Stimulated activated CD8-positive, alpha-beta memory T cell treated with anti-CD3 and anti-CD28 coated beads, Interleukin-4, amount 100 ng/mL, for 1 hour (primary cell): ENCODE measurements at places on chromosomes 6 and 20.

- DNase-seq = no peak
These were observed 55.5 kb upstream of the MYO6 start for GRCh38 chr6:75693534-75693933.

GRCh38 chr6:158377860-158378259 is 65.6 kb downstream of the TULP4 start:
- DNase-seq = no peak

GRCh38 chr20:1215386-1216170 is 10.3 kb upstream of the RAD21L1 start:
- DNase-seq = no peak

- DNase-seq = no peak
These were observed 363.5 kb downstream of the ESR1 start for GRCh38 chr6:152170702-152171667.

- DNase-seq = no peak
These were observed 116.4 kb downstream of the AKAP7 start for GRCh38 chr6:131251590-131252199.

- DNase-seq = no peak
These were observed 44.8 kb upstream of the EMILIN3 start for GRCh38 chr20:41411391-41411847.

GRCh38 chr6:139402876-139403386 is 28.5 kb upstream of the CITED2 start:
- no peak for DNase-seq

DNA sequence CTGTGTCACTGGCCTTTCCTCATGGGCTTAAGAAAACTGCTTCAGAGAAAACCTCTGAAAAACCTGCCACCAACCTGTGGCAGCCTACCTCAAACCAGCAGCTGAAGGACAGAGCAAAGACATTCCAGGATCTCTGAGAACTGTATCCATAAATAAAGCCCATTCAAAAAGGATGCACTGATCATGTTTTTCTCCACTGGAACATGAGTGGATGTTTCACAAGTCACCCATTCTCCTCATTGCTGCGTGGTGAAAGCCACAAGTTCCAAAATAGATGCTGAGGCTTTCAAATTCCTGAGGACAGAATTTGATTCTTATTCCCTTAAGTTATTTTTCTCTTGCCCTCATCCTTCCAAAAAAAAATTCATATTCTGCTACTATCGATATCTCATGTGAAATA is 280.6 kb downstream of the KHDC1L start:
- DNase-seq = no peak

DNA sequence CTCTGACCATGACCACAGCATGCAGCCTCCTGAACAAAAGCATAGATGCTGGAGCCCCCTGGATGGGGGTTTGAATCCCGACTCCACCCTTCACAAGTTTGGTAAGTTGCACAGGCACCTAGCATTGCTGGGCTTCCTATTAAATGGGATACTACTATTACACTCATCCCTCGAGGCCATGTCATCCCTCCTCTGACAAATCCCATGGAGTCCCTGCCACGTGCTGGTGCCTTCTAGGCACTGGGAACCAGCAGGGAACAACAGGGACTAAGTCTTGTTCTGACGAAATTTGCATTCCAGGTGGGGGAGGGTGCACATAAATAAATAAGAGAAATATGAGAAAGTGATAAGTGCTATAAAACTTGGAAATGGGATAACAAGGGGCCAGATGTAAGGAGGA is 15.3 kb upstream of the SIRPA start:
- no peak for DNase-seq

GRCh38 chr6:33117811-33118277 is 42.1 kb downstream of the HLA-DPB1 start:
- no peak for DNase-seq

DNA sequence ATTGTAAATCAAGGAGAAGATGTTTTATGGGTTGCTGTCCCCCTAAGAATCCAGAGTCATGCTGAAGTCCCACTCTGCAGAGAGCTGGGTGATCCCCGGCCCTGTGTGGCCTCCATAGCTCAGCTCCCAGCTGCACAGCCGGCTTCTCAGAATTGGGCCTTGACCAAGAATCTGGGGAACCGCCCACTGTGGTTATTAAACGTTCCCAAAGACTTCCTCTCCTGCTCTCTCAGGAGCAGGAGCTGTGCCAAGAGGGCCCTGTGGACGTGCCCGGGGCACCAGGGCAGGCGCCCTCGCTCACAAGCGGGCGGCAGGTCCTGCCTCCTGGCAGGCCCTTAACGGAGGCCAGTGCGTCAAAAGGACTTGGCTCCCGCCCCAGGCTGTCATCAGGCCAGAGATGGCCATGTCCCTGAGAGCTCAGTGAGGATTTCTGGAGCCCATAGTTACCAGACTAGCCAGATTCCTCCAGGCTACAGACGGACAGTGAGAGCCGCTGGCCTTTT is 30.4 kb downstream of the ZC3H12D start:
- DNase-seq = no peak

DNA sequence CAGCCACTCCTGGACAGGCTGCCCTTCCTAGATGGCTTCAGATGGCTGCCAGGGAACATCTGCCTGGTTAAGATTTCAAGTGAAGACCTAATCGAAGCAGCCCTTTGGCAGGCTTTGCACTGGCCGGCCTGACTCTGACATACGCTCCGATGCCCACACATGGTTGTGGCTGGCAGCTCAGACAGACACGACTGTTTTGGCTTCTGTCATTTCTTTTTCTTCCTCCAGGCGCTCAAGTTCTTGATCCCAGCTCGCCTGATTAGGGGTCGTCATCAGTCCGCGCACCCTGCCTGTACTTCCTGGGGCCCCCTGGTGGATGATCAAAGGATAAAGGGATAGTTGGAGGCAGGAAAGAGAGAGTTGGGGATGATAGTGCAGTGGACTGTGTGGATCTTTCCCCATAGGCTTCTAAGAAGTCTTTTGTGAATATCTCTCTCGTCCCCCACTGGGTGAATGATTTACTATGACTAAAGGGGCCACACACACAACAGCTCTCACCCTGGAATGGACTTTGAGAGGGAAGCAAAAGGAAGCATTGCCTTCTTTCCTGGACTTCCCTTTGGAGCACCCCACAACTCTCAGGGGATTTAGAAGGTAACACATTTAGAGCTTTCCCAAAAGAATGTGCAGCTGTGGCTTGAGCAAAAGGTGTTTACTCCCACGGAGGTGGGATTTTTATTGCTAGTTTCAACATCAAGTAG is 21.4 kb upstream of the TRAM2 start:
- DNase-seq = no peak

DNA sequence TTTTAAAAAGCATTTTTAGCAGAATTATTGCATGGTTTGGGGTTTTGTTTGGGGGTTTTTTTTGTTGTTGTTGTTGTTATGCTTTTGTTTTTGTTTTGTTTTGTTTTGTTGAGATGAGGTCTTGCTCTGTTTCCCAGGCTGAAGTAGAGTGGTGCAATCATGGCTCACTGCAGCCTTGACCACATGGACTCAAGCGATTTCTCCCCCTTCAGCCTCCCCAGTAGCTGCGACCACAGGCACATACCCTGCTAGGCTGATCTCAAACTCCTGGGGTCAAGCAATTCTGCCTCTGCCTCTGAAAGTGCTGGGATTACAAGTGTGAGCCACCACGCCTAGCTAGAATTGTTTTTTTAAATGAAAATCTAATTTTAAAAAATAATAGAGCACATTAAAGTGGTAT is 35.7 kb downstream of the UBR2 start:
- DNase-seq = no peak

DNA sequence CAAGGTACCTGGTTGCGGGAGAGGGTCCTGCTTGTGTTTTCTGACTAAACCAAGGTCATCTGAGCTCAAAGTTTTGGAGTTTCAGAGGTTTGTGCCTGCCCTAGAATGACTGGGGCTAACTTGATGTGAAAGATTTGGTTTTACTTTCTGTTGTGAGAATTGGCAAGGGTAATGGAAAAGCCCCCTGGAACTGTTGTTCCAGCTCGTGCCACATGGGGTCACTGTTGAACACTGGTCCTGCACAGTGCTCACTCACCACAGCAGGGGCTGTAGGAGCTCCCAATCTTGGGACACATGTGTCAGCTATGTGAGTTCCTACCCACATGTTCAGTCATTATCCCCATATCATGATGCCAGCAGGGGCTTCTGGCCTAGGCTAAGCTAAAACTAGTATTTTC is 6.5 kb downstream of the TGM6 start:
- no peak for DNase-seq

GRCh38 chr6:27809067-27809938 is 102.9 kb downstream of the OR2B2 start:
- no peak for DNase-seq
